ENCODE measurements at places on chromosomes 6 and 20.

DNA sequence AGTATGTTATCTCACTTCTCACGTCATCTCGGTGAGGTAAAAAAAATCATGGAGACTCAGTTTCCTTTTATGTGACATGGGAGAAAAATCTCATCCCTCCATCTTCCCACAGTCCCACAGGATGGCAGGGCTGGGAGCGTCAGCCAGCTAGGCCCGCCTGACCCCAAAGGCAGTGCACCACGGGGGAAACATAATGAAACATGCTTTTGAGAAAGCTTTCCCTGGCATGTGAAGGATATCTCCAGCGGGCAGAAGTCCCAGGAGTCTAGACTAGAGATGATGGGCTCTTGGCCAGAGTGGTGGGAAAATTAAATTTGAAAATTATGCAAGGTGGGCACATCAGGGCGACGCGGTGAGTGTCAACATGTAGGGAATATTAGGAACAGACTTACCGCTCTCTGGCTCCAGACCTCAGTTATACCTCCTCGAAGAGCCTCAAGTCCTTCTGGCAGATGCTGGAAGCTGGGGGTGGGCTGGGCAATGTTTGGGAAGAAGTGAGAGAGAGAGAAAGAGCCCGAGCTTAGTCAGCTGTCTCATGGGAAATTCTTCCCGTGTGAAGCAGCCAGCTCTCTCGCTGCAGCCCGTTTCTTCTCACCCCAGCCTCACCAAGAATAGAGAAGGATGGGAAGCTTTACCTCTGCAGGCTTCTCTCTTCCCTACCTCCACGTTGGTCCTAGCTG lies 52.3 kb downstream of the MOCS1 start:
- DNase-seq = no peak

DNA sequence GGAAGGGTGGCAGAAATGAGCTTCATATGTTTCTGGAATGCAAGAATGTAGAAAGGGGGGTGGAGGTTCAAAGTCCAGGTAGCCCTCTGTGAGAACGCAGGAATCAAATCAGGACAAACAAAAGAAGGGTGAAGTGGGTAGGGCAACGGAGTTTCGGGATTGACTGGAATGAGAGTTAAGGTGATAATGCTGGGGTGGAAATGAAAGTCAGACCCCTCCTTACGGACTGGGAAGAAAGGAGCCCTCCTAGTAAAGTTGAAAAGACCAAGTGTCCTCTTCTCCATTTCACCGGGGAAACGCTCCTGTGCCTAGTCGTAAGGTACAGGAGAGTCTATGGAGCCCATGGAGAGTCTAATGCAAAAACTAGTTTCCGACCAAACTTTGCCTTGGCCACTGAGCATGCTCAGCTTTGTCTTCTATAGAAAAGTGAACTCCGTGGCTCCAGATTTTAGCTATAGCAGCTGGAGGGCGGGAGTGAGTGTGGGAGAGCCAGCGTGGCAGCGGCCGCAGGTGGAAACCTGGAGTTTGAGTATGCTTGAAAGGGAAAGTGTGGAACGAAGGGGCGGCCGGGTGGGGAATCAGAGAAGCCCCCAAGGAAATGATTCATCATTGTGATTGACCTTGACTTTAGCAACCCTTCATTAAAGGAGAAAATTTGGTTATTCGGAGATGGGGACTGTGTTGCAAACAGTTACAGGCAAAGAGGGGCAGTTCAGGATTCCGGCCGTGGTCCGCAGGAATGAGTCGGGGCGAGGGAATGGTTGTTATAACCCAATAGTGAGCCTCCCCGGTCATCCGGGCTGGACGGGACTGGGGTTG lies 1.3 kb upstream of the LRRC1 start:
- DNase-seq = no peak

DNA sequence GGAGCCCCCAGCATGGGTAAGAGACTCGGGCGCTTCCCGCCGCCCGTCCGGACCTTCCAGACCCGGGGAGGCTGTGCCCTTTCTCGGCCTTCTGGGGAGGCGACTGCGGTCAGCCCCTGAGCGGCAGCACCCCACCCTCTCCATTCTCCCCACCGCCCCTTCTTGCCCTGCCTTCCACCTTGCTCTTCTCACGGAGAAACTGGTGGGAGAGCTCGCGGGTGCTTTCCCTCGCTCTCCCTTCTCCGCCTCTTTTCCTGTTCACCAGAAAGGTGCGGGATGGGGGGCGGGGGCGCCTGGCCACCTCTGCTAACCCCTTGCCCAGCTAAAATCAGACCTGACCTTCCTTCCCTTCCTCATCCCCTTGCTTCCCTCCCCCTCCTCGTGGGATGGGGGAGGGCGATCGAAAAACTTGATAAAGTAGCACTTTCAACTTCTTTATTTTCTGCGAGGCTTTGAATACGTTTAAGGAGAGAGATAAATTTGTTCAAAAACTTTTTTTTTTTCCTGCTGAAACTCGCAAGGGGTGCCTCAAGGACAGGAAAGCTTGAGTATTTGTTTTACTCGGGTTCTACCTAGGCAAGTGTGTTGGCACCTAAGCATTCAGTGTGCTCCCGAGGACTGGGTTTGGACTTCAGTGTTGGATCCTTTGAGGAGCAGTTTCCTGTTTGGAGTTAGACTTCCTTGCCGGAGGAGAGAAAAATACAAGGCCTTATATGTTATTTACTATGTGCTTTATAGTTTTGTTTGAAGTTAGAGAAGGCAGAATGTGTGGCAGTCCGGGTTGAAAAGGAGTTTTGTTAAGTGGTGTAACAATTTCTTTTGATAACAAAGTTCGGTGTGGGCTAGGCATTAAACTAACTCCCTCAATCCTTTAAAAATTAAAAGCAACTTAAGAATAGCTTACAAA lies 897 bp downstream of the CD2AP start:
- DNase-seq = no peak

DNA sequence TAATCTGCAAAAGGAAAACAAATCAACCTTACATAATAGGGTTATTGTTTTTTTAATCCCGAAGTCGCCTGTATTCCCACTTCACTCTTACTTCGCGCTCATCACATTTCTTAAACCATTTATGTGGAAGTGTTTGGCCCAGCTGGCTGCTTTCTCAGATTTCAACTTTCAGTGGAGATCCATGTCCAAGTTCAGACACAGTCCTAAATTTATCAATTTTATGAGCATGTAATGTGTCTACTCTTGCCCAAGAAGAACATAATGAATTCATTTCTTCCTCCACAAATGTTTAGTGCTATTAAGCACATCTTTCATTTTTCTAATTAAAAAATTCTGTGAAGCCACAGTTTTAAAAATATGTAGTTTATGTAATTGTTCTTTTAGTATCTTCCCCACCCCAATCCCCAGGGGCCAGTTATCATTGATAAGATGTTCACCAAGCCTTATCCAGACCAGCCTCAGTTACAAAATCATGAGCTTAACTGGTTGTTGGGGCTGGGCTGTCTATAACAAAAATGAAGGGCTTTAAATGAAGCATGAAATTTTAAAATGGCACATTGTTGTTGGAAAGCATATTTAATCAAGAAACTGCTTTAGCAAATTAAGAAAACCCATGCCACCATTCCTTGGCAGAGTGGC lies 151.7 kb downstream of the UST start:
- DNase-seq = no peak
